ENCODE measurements at places on chromosomes 1 and 21.

GRCh38 chr1:25562101-25562927 lies 18.9 kb downstream of the LDLRAP1 start:
- no peak for DNase-seq

GRCh38 chr1:214861615-214862014 lies 220.9 kb upstream of the KCNK2 start:
- no peak for DNase-seq

- no peak for DNase-seq
Observed at GRCh38 chr1:98217601-98218000, 296.8 kb upstream of the DPYD start.

DNA sequence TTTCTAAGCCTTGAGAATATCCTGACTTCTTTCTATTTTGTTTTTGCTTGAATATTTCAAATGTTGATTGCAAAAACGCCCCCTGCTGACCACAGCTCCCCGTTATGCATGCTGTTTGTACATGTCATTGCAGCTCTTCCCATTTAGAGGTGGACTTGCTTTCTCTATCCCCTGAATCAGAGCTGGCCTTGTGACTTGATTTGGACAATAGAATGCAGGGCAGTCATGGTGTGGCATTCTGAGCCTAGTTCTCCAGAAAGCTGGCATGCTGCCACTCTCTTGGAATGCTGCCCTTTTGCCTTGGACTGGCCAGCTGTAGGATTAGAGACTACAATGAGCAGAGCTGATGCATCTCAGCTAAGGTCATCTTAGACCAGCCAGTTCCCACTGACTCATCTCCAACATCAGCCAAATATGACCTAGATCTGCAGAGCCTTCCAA lies 1561.5 kb downstream of the MRPL39 start:
- DNase-seq, result no peak

DNA sequence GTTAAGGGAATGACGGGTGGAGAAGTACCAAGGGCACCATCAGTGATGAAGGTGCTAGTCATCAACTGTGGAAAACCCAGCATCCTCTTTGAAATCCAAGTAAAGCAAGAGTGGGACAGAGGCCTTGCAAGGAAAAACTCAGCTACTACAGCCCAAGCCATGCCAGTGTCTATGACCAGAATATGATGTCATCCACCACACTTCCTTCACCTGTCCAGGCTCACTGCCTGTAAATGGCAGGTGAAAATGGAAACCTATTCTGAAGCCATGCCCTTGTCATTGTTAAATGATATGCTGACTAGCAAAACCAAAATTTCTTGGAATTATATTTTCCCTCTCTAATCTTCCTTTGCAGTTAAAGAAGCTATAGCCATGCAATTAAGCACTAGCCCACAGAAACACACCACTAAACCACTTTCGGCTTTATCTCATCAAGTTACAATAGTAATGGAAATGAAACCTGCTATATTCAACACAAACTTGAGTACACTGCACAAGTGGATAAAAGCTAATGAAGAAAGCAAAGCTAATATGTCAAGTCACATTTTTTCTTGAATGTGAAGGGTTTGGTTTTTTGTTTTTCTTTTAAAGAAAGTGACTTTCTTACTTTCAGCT lies 96.3 kb upstream of the RALGPS2 start:
- no peak for DNase-seq

DNA sequence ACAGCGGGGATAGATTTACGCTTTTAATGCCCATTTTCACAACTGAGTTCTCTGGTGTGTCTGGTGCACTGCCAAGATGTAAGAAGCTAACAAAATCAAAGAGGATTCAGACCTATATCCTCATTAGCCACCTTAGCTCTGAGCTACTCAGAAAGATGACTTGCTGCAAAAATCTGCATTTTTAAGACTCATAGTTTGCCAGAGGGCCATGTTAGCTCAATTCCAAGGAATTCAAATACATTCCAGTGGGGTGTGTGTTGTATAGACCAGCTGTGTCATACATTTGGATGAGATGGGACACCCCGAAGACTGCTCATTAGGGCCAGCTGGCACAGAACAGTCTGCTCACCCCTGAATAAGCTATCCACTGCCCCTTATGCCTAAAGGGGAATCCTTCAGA lies 8.9 kb downstream of the DENND2D start:
- DNase-seq, result no peak

GRCh38 chr1:201570886-201571624 lies 32.1 kb downstream of the NAV1 start:
- DNase-seq, result peak; percentile 38

DNA sequence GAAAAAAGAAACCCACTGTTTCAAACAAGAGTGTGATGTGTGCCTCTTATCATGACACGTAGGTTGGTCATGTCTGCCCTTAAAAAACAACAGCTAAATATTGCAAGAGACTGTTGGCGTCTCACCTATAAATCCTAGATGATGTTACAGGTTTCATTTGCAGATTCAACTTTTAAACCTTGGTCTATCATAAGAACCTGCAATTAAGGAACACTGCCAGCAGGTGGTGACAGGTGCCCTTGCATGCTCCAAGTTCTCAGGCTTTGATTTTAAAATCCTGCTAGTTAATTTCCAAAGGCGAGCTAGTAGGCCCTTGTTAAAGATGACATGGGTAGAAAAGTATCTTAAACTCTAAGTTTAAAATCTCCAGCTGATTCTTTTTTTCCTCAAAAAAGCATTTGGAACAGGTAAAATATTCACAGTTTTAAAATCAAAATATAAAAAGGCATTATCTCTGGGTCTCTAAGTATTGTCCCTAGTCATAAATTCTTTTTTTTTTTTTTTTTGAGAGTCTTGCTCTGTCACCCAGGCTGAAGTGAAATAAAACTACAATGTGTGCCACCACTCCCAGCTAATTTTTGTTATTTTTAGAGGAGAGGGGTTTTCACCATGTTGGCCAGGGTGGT lies 39.1 kb downstream of the CLSTN1 start:
- DNase-seq, result no peak

DNA sequence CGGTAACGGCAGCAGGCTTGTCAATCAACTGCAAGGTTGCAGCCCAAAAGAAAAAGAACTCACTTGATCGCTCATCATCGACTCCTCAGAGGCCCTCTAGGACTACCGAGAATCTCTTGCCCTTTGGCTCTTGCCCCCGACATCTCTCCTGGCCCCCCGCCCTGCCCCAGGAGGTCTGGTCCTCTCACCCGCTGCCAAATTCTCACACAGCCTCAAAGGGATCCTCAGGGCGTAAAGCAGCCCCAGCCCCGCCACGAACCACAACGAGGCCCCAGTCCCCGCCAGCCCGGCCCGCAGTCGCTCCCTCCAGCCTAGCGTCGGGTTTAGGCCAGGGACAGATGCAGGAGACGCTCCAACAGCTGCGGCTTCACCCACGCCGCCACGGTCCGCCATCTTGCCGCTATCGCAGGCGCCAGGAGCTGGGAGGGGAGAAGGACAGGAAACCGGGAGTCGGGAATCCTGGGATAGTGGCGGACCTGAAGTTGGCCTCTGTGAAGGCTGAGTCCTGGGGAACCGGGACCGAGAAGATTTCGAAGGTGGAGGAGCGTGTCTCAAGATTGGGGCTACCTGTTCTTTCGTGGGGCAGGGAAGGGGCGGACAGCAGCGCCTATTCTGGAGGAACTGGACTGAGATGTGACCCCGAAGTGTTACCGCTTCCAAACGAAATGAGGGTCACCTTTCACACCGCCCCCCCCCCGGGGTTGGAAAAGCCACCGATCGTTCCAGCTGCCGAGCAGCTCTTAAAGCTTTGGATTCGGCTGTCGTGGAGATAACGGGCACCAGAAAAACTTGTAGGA lies at the start of gene ST7L:
ST7L (minus strand) TSS at position 421 of the 797 bp plus-strand sequence; CDS start at position 393, 28 bp downstream.
- peak; percentile 83 for DNase-seq

DNA sequence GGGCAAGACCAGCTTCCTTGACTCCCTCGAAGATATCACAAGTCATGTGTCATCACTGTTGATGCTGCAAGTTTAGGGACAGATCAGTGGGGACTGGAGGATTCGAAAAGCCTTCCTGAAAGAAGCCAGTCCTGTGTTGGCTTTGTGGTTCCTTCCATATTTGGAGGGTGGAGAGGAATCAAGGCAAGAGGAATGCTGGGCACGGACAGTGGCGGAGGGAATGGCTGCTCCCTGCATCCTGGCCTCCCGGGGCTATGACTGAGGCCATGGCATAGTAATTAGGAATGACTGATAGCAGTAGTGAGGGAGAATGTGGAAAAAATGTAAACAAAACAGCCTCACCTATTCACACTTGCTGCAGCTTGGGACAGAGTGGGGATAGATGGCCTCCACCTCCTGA lies 36.4 kb downstream of the VANGL1 start:
- no peak for DNase-seq

GRCh38 chr1:221829327-221830015 lies 87.6 kb upstream of the DUSP10 start:
- DNase-seq, result no peak

DNA sequence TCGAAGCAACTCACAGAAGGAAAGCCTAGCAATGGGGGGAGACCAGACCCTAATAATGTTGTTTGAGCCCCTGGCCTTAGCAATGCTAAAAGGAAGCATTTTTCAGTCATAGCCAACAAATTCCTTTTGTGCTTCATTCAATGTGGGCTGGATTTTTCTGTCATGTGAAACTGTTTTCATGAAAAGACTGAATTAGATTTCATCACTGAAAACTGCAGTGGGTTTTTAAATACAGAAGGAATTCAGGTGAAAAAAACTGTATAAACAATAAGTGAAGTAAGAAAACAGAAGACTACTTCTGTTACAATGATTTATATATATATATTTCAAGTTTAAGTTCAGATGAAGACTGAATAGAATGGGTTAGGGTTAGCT lies 204.8 kb downstream of the SMYD3 start:
- no peak for DNase-seq

- no peak for DNase-seq
Observed at GRCh38 chr1:16474166-16474800, 33.8 kb downstream of the NECAP2 start.

GRCh38 chr1:193654951-193655735 lies 468.7 kb upstream of the B3GALT2 start:
- DNase-seq, result no peak

GRCh38 chr1:94247138-94248094 lies 10.0 kb upstream of the ARHGAP29 start:
- DNase-seq, result peak; percentile 92

GRCh38 chr1:26410706-26411623 lies at the start of gene LIN28A:
Gene LIN28A (plus strand): TSS chr1:26410817. CDS start chr1:26410892, 75 bp downstream.
- no peak for DNase-seq

DNA sequence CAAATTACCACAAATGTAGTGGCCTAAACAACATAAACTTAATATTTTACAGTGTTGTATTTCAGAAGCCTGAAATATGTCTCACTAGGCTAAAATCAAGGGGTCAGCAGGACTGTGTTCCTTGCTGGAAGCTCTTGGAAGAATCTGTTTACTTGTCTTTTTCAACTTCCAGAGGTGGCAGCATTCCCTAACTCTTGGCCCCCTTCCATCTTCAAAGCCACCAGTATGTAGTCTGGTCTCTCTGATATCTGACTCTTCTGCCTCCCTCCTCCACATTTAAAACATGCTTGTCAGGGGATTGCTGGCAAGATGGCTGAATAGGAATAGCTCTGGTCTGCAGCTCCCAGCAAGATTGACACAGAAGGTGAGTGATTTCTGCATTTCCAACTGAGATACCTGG lies 567.5 kb downstream of the PLA2G4A start:
- no peak for DNase-seq

- no peak for DNase-seq
Observed at GRCh38 chr1:241081473-241081872, 275.5 kb downstream of the RGS7 start.

DNA sequence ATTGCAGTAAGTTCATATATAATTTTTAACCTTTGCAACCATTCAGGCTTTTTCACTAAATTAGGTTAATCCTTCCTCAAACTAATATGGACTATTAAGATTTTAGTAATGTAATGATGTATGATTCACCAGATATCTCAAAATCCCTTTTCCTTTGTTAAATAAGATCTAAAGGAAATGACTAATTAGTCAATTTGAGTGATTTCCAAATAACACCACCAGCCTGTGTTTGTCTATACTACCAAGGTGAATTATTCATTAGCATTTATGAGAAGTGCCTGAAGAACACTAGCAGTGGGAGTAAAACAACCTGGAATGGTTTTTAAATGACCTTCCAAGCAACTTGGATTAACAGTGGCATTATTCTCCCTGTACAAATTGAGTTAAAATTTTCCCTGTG lies 670.6 kb upstream of the PKN2 start:
- no peak for DNase-seq

DNA sequence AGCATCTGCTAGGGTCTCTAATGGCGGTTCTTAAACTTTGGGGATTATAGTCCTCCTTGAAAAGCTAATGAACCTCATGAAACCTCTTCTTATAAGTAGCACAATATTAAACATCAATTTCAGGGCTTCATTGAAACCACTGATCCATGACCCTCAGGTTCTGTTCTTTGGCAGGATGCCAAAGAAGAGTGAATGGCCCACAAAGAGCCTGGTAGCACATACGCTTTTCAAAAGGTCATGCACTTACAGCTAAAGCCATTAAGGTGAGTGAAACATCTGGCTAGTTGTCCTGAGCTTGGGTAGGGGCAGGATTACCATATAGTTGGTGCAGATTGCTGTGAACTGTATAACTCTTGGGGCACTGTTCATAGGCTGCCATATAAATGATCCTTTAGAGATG lies 42.3 kb downstream of the MDM4 start:
- DNase-seq, result no peak

DNA sequence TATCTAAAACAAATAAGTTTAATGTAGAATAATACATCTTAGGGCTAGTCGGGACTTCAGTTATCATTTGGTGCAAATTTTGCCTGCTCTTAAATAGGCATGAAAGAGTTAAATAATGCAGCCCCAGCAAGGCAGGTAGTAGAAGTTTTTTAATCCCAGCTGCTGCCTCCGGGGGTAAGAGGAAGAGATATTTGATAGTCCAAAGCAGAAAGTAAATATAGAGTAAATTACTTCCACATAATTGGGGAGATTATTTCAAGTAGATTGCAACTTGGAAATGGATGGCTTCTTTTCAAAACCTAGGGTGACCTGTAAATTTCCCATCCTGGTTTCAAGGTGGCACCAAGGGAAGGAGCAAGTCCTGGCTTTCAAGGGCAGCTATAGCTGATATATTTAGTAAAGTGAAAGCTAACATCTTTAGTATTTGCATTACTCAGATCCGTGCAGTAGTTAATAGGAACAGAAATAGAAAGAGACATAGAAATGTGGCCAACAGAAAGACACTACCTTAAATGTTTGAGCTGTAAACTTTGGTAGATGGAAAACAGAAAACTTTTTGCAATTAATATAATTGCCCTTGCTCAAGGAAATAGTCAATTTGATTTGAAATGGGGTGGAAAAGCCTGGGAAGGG lies 109.1 kb downstream of the LMO4 start:
- no peak for DNase-seq

DNA sequence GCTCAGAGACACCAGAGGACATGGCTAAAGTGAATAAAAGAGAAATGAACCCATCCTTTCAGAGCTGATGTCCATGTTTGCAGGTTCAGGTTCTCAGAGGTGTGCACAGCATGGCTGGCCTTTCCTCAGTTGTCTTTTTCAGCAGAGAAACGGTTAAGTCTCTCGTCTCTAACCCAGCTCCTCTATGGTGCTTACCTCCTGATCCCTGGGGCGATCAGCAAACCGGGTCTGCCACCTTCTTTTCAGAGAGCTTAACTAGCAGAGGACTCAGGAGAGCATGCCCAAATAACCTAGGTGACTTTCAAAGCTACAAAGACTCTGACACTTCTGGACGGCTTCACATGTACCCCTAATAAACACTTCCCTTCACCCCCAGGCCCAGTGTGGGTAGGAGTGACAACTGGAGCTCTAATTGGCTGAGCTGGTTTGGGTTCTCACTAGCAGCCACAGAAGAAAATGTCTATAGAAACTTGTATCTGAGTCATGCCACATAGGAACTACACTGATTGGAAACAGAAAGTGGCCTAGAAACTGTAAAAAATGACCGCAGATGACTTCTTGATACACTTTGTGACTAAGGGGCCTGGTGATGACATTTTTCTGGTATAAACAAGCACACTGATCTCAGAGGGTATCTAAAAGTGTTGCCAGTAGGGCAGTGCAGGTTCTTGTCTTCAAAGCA lies at the start of gene AIM2:
AIM2 (minus strand) TSS at position 329 of the 682 bp plus-strand sequence. CDS start 3,267 bp downstream, outside the sequence.
- no peak for DNase-seq
